ENCODE measurements at places on chromosomes 2 and 18.

DNA sequence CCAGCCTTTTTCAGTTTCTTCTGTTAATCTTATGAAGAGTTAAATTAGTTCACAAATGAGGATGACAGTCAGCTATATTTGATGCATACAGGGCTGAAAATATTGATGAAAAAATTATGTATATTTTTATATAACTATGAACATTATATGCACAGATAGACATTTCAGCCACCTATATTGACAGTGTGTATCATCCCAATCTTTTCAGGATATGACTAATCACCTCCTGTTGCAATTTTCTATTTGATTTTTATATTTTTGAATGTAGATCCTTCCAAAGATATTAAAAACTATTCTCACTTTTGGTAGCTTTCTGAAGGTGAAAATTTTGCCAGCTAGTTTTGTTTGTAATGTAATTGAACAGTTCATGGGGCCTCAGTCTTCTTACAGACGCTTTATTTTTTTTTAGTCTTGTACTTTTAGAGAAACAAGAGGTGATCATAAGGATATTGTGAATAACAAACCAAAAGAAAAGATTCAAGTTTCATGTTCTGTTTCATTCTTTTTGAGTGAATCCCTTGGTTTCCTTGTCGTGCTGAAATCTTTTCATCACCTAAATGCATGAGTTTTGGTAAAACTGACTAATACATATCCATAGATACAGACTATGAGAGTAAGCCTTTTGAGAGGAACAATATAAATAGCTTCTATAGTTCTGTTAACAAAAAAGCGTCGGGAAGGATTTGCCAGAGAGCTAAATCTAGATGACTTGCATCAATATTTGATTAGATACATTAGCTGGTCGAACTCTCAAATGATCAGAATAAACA lies 123.1 kb downstream of the ARHGAP15 start:
- DNase-seq = no peak

DNA sequence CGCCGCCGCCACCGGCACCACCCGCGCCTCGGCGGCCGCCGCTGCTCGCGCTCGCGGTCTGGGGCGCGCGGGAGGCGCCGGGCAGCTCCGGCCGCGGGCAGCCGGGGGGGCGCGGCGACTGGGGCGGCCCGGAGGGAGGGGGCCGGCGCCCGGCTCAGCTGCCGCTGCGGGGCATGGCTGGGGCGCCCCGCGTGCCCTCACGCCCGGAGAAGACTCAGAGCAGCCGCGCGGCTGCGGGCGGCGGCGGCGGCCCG lies 295 bp downstream of the GAREM1 start:
- DNase-seq = no peak

GRCh38 chr2:79830501-79830900 lies 317.6 kb downstream of the CTNNA2 start:
- DNase-seq = no peak

DNA sequence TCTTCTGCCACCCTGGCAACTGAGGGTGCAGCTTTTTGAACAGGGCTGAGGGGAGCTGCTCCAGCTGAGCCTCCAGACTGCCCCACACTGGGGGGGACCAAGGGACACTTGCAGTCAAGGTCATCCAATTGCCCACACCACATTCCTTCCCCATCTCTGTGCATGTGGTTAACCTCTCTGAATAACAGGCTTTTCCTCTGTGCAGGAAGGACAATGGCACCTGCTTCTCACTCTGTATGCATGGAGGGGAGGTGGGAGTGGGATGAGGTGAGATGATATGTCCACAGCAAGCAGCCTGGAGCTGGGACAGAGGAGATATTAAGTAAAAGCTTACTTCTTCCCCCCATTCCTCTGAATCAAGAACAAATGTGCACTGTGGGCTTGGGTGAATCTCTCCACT lies 39.1 kb upstream of the TEX51 start:
- DNase-seq = peak; percentile 35

GRCh38 chr2:178923546-178923945 lies 116.3 kb upstream of the TTN start:
- DNase-seq = no peak

DNA sequence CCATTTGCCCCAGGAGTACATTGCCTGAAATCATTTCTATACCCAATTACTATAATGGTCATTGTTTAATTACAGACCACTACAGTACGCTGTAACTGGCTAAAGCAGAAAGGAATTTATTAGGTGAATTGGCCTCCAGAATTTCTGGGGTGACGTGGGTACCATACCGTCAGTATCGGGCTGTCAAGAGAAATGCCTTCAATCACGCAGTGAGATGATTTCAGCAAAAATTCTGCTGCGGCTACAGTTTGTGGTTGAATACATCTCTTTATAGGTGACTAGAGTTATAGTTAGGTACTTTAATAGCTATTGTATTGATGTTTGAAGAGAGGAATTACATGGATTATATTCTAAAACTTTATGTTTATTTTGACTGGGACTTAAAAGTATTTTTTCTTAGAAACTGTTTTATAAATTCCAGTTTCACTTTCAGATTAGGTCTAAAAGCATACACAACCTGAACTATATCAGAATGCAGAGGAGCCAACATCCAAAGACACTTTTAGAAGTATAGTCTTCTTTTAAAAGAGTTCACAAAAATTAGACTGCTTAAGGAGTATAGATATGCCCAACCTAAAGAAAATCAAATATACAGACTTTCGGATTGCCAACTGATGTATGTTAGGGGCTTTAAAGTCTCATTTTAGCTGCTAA lies 128.4 kb downstream of the TTC27 start:
- DNase-seq = no peak

- no peak for DNase-seq
These were observed 465.5 kb downstream of the XIRP2 start for GRCh38 chr2:167353605-167354280.

GRCh38 chr18:9599328-9599727 lies 15.0 kb downstream of the PPP4R1 start:
- DNase-seq = no peak

DNA sequence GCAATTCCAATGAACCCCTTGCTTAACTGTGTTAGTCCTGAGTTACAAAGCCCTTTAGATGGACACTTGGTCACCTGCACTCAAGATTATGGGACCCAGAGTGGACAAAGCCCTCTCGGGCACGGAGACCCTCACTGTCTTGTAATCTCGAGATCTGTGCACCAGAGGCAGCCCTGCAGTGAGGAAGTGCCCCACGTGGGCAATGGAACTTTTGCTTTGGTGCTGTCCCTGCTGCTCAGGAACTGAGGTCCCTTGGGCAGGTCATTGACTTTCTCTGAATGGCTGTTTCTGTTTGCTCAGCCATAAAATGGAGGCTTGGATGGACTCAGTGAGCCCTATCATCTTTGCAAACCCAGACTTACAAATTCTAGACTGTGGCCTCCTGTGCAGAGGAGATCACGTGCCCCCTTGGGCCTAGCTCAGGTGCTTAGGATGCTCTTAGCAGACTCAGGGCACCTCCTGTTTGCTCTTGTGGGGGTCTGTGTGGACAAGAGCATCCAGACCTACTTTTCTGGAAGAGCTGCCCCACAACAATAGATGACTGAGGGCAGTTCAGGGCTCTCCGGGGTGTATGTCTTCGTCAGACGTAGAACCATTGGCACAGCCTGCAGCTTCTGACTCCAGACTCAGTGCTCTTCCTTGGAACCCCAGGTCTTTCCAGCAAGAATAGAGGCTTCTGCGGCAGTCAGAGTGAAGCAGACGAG lies 94.5 kb upstream of the HS6ST1 start:
- peak; percentile 19 for DNase-seq

- no peak for DNase-seq
These were observed 225.3 kb upstream of the VWC2L start for GRCh38 chr2:214185546-214185945.

- DNase-seq = no peak
These were observed 11.5 kb upstream of the EIF2AK3 start for GRCh38 chr2:88638743-88639142.

DNA sequence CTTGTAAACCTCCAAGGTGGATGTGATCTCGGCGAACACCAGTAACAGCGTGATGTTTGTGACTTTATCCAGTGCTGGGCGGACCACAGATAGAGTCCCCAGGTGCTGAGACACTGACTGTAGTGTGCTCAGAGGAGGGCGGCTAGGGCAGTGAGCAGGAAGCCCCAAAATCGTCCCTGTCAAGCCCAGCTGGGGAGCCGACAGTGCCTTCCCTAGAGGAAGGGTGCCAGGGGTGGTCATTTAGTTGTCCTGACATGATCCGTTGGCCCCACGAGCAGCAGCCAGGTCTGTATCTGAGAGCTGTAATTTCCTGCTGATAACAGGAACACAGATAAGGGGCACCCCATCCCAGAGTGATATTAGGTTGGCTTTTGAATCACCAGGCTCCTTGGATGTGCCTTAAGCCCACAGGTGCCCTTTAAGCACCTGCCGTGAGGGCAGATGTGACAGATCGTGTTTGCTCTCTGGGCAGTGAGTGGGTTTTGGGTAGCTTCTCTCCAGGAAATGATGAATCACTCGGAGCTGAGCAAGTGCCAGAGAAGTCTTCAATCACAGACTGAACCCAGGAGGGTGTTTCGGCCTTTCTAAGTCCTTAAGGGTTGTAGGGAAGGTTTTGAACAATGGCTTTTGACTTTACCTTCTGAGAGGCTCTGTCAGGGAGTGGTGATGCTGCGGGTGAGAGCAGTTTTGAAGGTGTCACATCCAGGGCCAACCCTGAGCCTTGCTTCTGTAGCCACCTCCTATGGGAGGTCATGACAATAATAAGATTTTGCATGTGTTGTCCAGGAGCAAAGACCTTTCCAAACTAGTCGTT lies 7.7 kb downstream of the LPIN1 start:
- DNase-seq = peak; percentile 82

DNA sequence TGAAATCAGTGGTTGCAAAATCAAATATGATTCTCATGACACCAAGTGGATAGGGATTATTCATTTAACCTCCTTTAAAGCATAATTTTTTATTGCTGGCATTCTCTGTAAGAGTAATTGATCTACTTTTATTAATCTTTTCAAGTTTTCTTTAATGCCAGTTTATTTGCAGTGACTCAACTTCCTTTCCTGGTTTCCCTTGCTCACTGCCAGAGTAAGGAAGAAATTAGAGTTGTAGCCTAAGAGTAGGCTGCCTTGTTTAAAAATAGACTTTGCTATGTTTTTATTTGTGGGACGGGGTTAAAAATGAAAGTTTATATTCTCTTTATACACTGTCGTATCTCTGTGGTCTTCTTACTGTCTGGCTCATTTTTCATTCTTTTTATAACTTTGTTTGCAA lies 148.6 kb downstream of the WDR7 start:
- no peak for DNase-seq
